Stomach (tissue), 19 donors: ENCODE measurements at places on chromosomes 16 and 17. TPM values are rescaled to one million over a fixed set of nuclear protein-coding genes. Genes with fewer than 3 reads are reported as not detected.

Gene KRT9
- not detected for total RNA-seq

DNA sequence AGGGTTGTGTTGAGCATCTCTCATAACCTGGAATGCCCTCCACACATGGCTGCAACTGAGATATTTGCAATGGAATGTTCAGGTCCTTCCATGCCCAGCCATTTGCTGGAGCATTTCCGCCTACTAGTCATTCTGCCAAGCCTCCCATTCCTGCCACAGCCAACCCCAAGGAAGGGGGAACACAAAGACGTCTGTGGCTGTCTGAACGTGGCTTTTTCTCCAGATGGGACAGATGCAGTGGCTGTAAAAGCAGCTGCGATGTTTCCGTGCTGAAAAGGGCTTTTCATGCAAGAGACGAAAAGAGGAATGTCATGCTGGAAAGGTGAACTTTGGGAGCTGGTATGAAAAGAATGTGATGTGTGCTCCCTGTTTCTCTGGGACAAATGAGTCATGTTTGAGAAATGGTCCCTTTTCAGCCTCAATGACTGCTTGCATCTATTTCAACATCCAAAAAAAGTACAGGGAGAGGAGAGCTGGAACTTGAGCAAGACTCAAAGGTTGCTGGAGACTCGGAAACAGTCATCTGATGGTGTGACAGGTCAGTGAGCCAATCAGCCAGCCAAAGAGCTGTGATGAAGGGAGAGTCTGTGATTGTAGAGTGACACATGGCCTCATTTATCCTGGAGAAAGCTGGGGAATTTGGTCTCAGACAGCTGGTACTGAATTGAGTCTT, 208.9 kb downstream of the SHISA9 start:
- peak; percentile 44 for DNase-seq

Gene MYH2
- 0.18 TPM for total RNA-seq

Gene GNG13
- total RNA-seq, result not detected
